T-helper 1 cell (primary cell): ENCODE measurements at places on chromosomes 1 and 21.

DNA sequence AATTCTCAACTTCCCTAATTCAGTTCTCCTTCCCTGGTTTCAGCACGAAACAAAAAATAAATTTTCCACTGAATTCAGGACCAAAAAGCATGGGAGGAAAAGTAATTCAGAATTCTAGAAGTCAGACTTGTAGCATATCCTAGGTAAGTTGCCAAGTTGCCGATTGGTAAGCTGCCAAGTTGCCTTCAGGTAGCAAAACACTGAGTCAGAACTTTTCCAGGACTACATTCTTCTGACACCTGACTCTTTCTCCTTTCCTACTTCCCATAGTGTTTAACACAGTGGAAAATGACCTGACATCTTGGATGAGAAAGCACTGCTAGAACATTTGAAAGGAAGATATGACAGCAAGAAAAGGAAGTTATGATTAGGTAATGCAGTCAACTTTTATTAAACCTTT, 322.8 kb downstream of the SPATA17 start:
- no peak for DNase-seq

- DNase-seq, result no peak
Measured at GRCh38 chr1:157803851-157804250, 16.1 kb downstream of the FCRL1 start.

DNA sequence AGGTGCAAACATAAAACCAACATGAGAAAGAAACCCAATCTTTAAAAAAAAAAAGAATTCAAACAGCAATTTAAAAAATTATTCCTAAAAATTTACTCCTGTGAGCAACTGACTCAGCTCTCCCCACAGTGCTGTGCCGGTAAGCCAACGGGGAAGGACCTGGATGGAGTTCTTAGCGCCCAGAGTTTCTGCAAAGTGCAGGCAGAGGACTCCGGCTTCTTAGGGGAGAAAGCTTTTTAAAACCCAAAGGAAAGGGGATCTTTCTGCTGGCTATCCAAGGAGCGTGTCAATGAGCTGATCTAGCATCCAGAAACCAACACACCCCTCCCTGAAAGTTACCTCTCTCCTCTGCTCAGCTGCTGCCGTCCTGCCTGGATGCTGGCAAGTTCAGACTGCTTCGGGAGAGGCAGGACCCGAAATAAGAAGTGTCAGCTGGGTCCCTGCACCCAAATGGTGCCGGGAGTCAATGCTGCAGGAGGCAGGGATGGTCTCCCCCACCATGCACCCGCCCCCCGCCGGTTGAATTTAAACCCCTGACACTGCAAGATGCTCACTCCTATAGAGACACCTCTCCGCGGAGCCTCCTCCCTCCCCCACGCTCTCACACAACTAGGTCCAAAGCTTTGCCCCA, 32.2 kb upstream of the H6PD start:
- DNase-seq, result no peak

DNA sequence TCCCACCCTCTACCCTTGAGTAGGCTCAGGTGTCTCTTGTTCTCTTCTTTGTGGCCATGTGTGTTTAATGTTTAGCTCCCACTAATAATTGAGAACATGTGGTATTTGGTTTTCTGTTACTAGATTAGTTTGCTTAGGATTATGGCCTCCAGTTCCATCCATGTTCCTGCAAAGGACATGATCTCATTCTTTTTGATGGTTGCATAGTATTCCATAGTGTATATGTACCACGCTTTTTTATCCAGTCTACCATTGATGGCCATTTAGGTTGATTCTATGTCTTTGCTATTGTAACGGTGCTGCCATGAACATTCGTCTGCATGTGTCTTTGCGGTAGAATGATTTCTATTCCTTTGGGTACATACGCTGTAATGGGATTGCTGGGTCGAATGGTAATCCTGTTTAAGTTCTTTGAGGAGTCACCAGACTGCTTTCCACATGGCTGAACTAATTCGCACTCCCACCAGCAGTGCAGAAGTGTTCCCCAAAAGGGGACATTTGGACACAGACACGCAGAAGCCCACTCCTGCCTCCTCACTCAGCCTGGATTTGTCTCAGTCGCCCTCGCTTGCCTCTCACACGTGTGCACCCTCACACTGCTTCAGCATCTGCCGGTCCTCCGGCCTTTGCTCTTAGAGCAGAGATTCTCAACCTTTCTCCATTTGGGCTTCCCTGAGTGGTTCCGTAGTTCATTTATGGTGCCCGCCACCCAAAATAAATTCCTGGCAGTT, 3.7 kb downstream of the MX2 start:
- DNase-seq, result no peak

DNA sequence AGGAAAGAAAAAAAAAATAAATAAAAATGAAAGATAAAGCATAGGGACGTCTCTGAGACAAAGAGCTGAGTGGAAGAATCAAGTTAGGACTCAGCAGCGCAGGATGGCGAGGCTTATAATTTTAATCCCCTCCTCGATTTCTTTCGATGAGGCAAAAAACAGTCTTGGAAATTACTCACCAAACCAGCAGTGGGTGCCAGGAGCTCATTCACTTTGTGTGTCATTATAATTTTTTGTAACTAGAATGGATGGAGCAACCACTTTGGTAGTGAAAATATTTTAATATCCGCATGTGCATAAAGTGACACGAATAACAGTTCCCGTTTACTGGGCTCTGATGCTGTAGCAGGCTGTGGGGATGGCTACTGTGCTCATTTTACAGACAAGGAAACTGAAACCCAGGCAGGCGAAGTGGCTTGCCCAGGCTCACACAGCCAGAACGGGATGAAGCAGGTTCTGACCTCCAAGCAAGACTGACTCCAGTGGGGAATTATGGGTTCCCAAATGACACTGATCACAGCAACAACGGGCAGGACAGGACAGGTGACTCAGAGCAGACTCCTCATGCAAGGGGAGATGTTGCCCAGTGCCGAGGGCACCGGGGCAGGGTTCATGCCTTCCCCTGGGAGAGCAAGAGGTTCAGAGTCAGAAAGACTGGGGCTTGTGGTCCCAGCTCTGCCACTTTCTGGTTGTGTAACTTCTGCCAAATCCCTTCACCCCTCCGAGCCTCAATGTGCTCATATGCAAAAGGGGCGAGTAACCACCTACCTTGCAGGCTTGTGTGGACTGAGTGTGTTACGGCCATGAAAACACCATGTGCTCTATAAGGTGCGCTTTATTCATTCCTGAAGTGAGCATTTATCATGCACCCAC, 63.6 kb downstream of the RUNX3 start:
- DNase-seq, result no peak

DNA sequence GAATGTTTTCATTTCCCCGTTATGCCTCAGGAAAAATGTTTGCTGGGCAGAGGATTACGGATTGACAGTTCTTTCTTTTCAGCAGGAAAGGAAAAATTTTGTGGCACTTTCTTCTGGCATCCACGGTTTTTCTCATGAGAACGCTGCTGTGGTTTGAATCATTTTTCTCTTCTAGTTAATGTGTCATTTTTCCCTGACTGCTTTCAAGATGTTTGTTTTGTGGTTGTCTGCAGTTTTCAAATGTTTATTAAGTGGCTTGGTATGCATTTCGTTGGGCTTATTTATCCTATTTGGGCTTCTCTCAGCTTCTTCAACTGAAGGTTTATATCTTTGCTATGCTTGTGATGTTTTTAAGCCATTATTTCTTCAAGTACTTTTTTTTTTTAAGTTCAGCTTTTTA, 359.0 kb downstream of the RGS7 start:
- DNase-seq, result no peak

- DNase-seq, result no peak
Measured at GRCh38 chr1:38135625-38136414, 89.2 kb upstream of the POU3F1 start.

- DNase-seq, result no peak
Measured at GRCh38 chr1:17970757-17971156, 136.8 kb upstream of the IGSF21 start.

GRCh38 chr1:89600451-89601224, 32.3 kb upstream of the LRRC8C start:
- no peak for DNase-seq

DNA sequence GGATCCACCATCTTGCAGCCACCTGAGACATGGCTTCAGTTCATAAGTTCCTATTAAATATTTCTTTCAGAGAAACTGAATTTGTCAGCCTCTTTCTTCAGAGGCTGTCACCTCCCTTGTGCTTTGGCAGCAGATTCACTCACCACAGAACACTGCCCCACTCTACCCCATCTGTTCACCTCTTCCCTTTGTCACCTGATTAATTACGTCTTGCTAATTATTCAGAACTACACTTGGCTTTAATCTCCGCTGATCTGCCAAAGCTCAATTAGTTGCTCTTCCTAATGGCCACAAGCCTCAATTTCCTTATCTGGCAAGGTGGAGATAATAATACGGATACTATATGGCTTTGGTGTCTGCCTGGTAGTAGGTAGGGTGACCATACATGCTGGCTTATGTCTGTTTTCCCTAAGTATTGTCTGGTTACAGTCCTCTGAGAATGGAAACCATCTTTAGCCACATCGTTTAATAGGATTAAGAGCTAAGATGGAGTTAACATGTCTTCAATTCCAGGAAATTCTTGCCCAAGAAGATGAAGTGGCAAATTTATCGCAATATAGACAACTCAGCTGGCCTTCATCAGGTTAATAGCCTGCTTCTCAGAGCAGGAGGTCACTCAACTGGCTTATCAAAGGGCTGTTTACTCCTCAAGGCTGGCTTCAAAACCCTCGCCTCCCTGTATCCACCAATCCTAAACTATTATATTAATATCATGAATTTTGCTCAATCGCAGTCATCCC, 58.2 kb upstream of the ADAR start:
- DNase-seq, result no peak

GRCh38 chr1:50266509-50266908, 156.7 kb downstream of the DMRTA2 start:
- DNase-seq, result no peak

DNA sequence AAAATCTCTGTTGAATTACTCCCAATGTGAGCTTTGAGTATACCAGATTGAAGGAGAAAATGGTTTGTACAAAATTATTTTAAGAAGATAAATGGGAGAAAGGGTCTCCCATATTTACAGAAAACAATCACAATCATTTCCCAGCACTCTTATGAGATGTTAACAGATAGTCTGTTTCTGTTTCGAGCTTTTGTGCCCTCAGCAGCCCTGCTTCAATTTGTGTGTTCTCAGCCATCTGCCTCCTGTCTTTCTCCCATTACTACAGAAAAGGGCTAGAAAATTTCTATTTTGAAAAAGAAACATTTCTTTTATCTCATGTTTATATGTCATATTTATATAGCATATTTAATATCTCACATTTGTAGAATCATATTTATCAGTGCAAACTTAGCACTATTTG, 498.4 kb downstream of the TTLL7 start:
- DNase-seq, result no peak

GRCh38 chr1:209627732-209628196, 24.5 kb downstream of the LAMB3 start:
- peak; percentile 67 for DNase-seq

DNA sequence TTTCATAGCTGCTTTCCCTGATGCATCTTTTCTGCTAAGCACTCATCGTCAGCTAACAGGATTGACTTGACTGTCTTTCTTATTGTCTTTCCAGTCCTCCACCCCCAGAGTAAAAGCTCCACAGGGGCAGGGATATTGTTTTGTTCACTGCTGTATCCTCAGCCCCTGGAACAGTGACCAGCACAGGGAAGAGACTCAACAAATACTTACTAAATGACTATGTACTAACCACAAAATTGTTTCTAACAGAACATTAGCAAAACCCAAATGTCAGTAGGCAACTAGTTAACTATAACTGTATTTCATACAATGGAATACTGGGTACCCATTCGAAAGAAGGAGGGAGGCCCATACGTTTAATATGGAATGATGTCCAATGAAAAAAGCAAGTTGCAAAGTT, 53.0 kb downstream of the BCAR3 start:
- DNase-seq, result no peak

DNA sequence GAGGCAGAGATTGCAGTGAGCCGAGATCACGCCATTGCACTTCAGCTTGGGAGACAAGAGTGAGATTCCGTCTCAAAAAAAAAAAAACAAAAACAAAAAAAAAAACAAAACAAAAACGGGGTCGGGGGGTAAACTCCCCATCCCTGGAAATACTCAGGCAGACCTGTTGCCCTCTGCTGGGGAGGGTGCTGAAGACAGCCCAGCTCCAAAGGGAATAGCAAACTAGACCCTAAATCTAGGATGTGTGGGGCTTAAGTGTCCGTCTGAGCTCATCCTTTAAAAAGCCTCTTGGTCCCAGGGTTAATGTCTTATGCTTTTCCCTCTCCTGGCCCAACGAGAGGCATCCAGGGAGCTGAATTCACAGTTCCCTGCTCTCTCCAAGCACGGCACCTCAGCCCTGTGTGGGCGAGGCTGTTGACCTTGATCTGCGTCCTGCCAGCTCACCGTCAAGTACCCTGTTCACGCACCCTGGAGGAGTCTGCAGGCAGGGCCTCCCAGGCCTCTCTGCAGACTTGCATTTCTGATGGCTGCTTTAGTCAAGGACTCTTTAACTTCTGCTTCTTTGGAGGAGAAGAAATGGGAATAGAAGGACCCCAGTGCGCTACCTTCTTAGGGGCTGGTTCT, 22.3 kb downstream of the KCND3 start:
- no peak for DNase-seq

DNA sequence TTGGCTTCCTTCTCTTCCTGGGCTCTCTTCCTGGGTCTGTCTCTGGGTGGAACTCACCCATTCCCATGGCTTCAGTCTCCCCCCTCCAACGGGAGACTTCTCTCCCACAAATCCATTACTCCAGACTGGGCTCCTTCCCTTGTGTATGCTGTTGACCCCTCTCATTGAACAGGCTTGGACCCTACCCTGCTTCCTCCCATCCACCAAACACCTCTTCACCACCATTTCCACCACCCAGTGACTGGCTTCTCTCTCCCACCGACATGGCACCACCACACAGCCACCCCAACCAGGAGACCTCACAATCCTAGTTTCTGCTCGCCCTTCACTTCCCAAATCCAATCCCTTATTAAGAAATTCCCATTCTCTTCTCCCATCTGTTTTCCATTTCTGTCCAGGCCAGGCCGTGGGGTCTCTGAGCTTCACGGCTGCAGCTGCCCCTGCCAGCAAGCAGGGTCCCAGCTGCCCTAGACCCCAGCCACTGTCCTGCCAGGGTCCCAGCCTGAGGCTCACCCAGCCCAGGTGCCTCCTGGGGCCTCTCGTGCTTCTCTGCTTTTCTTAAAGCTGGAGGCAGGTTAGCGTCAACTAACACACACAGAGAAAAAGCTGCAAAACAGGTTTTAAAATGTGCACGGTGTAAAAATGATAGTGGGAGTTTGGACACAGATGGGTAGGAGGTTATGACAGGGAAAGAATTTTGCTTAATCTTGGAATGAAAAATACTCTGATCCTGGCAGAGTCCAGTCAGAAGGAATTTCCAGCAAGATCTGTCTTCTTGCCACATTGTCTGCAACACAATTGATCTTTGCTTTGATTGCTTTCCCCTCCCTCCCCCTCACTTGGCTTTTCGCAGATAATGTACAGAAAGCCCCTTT, 383.8 kb upstream of the VAMP3 start:
- no peak for DNase-seq
